ENCODE measurements at places on chromosomes 2 and 18.
A peak's percentile ranks its signal among the peaks of the same experiment; 100 is the strongest.

DNA sequence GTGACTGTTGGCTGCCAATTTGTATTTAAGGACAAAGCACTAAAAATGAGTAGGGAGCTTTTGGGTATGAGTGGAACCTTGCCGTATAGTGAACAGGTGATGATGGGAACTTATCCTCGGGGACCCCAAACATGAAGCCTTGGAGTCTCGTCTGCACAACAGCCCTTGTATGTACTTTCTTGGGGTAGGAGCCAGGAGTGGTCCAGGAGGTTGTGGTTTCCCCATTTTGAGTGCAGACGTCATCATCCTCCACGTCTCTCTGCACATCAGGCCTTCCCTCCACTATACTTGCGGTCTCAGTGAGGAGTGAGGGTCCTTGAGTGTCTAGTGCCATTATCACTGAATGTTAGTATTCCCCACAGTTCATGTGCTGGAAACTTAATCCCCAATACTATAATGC, 101.5 kb upstream of the HS6ST1 start:
- DNase-seq = no peak

DNA sequence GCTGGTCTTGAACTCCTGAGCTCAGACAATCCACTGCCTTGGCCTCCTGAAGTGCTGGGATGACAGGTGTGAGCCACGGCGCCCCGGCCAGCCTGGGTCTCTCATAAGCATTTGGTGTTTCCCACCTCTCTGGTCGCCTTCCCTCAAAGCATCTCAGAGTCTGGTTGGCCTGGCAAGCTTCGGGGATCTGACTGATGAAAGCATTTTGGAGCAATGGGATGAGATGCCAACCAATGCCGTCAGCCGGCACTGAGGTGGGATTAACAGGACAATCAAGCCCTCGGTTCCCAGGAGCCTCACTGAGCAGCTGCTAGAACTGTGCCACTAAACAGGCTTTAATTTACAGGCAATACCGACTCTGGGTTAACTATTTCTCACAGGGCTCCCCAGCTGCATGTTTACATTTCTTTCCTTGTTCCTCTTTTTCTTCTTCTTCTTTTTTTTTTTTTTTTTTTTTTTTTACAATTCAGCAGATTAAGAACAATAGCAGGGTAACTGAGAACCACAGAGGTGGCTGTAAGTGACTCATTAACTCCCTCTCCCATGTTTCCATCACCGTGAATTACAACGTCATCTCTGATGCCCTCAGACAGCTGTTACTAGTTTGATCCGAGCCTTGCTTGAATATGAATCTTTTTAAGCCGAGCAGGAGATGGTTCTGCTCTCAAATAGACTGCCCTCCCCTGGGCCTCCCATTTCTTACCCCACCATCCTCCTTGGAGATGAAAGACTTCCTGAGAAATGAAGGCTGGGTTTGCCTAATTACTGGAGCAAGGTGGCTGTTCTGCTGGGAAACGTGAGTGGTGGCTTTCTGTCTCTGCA, 37.9 kb downstream of the ODC1 start:
- DNase-seq = no peak

DNA sequence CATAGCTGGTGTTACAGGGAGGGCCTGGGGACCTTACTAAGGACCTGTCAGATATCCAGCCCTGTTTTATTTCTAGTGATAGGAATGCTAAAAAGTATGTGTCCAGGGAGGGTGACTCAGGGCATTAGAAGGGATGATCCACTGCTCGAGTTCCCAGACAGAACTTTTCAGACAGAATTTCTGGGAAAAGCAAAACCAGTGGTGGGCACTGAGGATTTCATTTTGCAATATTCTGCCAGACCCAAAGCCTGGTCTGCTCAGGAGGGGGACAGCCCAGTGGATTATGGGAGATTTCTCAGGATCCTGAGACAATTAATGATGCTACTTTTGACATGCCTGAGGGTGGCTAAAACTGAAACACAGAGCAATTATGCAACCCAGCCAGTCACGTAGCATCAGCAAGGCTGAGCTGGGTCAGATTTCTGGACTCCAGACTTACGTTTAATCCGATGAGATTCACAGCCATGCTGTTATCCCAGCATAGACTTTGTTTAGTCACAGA, 4.7 kb upstream of the KCNE4 start:
- peak; percentile 69 for DNase-seq

DNA sequence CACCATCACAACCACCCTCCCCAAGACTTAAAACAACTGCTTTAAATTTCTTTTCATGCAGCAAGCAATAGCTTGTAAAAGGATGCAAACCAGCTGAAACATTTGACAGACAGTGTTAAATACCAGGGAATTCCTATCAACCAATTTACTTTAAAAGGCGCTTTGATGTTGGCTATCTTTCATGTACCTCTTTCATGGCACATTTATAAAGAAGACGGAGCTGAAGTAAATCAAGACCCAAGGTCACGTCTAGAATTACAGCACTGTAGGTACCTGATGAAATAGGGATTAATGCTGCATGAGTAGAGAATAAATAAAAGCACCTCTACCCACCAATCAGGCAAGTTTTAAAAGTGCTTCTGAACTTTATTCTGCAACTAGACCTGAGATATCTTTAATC, 78.9 kb downstream of the SRBD1 start:
- DNase-seq = no peak

DNA sequence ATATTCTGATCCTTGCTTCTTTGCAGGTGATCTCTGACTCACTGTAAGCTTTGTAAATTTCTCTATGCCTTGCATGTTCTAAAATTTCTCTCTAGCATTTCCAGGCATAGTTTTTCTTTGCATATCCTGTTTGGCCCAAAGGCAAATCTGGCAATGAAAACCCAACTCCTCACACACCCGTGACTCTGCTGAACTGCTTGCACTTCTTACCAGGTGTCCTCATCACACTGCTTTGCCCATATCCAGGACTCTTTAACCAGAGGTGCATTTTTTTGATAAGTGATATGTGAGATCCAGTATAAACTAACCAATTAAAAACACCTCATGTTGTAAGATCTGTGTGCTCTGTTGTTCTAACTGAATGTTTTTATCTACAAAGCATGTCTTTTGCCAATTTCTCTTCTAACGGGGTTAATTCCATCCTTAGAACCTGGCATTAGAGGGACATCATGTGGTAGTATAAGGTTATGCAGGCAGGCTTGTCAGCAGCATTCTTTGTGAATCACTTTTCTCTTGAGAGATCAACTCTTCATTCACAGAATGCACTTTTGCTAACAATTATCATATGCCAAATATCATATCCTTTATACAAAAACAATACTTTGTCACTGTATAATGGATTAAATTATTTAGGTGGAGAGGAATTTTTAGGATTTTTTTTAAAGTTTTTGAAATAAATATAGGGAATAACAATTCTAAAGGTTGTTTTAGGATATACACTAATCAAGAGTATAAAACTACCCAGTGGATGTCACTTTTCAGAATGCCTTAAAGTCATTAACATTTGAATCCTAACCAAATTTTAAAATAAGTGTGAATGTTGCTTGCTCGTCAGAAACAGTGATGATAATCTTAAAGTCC, 20.8 kb upstream of the TMX3 start:
- no peak for DNase-seq

- peak; percentile 47 for DNase-seq
Measured at GRCh38 chr2:241859436-241860183, 916 bp upstream of the PDCD1 start.

- no peak for DNase-seq
Measured at GRCh38 chr18:2982452-2983269, 30.3 kb downstream of the LPIN2 start.

GRCh38 chr18:41630232-41630886, 324.7 kb upstream of the PIK3C3 start:
- DNase-seq = no peak

DNA sequence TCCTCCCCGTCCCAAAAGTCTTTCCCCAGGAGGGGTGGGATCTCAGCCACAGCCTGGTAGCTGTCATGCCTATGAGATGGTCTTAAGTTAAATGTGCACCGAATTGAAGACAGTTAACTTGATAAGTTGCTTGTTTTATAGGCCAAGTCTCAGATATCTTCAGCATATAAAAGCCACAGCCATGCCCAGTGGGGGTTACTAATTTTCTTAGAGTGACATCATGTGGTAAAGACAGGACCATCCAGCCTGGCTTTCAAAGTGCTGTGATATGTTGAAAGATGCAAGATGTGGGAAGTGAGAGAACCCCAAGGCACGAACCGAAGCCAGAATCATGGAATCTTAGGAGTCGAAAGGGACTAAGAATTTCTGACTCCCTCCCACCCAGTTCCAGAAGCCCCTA, 42.1 kb upstream of the FAM124B start:
- no peak for DNase-seq

- no peak for DNase-seq
Measured at GRCh38 chr2:143632751-143633374, 503.6 kb downstream of the ARHGAP15 start.

DNA sequence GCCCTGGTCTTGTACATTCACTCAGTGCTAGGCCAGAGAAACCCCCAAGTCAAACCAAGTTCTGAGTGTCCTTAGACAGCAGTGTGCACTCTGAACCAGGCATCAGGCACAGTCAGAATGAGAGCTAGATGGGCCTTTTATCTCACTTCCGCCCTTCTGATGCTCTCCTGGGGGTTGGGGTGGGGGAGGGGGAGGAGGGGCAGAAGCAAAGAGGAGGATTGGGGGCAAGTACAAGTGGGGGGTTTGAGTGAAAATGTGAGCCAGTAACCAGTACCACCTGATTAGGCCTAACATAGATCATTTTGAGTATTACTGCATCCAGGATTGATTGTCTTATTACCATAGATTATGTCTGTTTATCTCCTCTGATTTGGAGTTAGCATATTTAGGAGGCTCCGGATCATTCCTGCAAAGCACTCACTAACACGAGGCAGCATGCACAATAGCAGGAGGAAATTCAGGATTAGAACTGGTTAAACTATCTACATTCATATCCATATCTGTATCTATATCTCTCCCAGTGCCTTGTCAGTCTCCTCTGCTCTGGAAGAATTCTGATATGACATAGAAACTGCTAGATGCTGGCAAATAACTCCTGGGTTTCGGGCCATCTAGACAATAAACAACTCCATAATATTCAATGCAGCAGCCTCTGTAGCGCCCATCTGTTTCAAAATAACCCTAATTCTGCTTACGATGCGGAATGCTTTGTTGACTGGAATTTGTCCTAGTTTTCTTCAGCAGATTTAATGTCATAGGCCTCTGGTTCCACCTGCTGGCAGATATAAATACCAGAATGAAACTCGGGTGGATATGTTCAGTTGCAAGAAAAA, 149.1 kb downstream of the RHBDD1 start:
- DNase-seq = peak; percentile 42

GRCh38 chr18:74310411-74310810, 5.2 kb upstream of the C18orf63 start:
- peak; percentile 25 for DNase-seq

- no peak for DNase-seq
Measured at GRCh38 chr2:106285237-106285829, 91.2 kb upstream of the UXS1 start.

DNA sequence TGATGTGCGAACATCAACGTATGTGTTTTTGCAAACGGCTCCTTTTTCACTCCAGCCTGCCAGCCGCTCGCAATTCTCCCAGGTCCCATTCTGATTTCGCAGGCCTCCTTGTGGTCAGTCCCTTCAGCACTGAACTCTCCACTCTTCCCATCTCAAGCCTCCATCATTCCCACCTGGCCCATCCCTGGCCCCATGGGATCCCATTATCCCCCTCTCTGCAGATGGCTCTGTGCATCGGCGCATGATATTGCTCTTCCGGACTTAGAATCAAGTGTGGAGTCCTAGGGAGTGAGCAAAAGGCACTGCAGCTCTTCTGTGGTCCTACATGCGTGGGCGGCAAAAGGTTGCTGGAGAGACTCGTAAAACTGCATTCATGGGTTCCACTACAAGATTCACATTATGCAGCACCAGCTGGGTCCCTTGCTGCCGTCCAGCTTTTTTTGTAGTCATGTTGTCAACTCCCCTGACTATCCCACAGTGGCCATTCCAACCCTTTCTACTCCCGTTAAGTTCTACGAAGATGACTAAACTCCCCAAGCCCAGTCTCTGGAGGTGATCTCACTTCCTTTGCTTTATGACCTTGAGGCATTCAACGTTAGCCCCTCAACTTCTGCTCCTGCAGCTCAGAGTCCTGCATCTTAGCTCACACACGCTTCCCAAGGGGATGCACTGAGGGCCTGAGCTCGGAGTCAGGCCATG, 125.3 kb upstream of the NRP2 start:
- no peak for DNase-seq

- no peak for DNase-seq
Measured at GRCh38 chr2:162252153-162252552, 8.9 kb upstream of the FAP start.

DNA sequence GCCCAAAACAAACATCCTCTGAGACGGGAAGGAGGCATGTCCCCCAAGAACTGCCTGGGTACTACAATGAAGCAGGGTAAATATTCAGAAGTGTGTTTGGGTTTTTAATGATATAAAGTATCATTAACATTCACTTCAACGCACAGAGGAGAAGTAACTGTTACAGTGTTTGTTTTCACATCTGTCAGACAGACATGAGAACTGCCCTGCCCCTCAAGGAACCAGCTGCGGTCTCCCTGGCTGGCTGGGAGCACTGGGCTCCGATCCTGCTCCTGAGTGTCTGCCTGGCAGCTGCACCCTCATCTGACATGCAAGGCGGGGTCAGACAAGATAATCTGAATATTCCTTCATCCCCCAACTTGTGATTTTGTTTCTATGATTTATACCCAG, 75.6 kb downstream of the MBP start:
- DNase-seq = no peak

- no peak for DNase-seq
Measured at GRCh38 chr2:239261796-239262483, 138.9 kb downstream of the HDAC4 start.

DNA sequence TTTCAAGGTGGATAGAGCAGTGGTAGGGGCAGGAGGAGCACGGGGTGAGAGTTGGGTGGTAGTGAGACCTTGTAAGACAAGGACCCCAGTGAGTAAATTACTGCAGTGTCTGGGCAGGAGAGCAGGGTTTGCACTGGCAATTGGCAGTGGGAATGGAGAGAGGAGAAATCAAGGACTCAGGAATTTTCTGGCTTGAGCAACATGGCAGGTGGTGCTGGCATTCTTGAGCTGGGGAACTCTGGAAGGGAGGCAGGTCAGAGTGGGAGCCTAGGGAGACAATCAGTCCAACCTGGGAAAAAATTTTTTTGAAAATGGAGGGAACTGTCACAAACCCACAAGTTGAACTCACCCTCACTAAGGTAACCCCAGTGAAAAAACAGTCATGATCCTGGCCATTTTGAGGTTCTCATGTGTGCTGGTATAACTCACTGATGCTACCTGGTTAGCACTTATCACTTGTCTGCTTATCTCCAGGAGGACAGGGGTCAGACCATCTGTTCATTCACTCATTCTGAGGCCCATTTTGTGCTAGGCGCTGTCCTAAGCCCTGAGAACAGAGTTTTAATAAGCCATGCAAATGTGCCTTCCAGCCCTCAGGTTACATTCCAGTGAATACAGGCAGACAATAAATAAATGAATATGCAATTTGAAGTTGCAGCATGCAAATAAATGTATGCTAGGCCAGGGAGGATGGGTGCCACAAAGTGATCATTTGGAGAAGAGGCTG, 92.2 kb upstream of the SEC11C start:
- DNase-seq = peak; percentile 53
